Activated CD8-positive, alpha-beta memory T cell treated with anti-CD3 and anti-CD28 coated beads for 1 hour (primary cell): ENCODE measurements at places on chromosomes 13 and 19.

DNA sequence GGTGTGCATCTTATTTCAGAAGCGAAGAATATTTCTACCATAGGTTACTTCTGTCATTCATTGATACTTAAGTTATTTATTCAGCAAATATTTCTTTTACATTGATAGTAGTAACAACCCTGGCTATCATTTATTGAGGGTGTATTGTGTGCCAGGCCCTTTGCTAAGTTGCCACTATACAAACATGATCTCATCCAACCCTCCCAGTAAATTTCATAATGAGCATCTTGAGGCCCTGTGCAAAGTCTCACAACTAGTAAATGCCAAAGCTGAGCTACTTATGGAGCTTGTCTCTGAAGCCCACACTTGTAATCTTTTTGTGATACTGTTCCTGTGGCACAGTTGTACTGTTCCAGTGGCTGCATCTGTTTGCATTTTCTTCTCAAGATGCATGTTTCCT is 36.1 kb downstream of the RNASEH2B start:
- no peak for DNase-seq

- DNase-seq, result no peak
Observed at GRCh38 chr13:48344264-48344663, 40.7 kb downstream of the RB1 start.

GRCh38 chr13:19981685-19982238 is 23.2 kb downstream of the ZMYM2 start:
- no peak for DNase-seq

GRCh38 chr19:14474827-14475226 is 327 bp downstream of the PTGER1 start:
- DNase-seq, result no peak

DNA sequence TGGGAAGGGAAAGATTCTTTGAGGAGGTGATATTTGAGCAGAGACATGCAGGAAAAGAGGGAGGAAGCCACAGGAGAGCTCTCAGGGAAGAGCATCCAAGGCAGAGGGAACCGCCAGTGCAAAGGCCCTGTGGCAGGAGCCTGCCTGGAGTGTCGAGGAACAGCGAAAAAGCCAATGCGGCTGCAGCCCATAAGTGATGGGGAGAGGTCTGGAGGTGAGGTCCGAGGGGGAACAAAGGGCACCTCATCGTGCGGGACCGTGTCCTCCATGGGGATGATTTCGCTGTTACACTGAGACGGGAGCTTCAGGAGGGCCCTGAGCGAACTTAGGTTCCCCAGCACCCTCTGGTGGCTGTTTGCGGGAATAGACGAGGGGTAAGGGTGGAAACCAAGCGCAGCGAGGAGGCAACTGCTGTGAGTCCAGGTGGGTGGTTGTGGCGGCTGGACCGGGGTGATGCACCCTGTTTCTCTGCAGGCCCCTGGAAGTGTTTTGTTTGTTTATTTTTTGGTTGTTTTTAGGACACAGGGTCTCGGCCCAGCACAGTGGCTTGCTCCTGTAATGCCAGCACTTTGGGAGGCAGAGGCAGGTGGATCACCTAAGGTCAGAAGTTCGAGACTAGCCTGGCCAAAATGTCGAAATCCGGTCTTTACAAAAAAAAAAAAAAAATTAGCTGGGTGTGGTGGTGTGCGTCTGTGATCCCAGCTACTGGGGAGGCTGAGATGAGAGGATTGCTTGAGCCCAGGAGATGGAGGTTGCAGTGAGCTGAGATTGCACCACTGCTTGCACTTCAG is 5.9 kb upstream of the EHD2 start:
- peak; percentile 34 for DNase-seq

DNA sequence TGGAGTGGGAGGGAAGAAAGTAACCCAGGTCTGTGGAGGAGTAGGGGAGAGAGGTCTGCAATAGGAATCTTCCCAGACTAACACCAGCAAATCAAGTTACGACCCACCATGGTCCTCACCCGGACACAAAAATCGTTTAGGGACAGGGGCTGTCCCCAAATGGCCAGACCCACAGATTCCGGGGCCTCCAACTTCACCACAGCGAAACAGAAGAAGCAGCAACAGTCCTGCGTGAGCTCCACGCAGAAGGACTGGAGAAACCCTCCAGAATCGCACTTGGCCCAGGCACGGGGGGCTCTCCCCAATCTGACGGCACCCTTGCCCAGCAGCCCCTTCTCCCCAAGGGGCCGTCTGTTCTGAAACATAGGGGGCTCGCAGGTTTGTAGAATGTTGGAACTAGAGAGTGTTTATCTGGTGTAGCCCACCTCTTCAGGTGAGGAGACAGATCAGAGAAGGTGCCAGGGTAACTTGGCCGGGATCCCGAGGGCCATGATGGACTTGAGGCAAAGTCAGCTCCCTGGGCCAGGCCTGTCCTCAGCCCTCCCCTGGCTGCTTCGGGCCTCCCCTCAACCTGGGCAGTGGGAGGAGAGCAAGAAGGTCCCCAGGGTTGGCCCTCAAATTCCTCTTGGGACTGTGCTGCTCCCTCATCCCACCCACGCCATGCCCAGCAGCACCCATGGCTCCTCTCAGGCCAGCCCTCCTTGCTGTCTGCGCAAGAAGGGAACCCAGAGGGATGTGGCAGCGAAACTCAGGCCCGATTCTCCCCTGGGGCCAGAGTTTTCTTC is 82.5 kb upstream of the GPR183 start:
- DNase-seq, result no peak

DNA sequence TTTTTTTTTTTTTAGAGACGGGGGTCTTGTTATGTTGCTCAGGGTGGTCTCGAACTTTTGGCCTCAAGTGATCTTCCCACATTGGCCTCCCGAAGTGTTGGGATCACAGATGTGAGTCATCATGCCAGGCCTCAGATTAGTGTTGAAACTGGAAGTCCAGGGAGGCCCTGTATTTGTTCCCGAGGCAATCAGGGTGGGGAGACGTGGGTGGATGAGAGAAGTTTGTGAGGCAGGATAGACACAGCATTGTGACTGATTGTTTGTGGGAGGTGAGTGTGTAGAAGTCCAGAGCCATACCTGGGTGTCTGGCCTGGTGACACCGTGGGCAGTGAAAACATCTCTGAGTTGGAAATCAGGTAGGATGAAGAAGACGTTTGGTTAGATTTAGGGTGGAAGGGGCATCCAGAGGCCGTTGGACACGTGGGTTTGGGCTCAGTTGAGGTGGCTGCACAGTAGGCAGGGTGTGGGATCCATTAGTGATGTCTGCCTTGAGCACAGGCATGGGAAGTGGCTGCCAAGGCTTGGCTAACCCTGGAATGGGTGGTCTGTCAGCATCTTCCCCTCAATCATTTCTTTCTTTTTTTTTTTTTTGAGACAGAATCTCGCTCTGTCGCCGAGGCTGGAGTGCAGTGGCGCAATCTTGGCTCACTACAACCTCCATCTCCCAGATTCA is 12.4 kb downstream of the RTN2 start:
- no peak for DNase-seq

GRCh38 chr13:26050568-26051230 is 1.1 kb downstream of the SHISA2 start:
- no peak for DNase-seq

DNA sequence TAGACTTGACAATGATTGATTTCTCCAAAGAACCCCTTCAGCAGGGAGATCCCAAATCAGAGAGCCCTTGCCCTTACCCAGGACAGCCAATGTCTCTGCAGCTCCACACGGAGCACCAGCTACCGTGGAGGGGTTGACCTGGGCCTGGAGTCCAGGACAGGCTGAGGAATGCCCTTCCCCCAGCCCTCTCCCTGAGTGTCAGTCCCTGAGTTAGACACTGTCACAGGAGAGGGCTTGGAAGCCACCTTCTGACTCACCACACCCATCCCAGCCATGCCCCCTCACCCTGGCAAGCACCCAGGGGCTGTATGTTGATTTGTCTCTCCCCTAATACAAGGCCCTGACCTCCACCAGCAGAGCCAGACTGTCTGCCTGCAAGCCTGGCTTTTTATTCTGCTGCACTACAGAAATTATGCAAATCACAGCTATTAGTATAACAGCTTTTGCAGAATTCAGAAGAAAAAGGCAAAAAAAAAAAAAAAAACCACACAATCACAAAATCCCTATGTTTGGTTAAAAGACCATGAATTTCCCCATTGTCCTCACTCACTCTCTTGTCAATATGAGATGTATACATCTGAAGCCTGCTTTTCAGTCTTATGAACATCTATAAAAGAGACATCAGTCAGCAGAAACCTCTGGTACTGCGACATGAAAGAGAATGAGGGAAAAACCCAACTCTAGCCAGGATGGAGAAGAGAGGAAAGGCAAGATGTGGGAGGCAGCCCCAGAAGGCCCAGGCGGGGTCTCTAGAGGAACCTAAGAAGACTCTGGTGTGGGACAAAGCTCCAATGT is 240.7 kb downstream of the UQCRFS1 start:
- DNase-seq, result no peak

DNA sequence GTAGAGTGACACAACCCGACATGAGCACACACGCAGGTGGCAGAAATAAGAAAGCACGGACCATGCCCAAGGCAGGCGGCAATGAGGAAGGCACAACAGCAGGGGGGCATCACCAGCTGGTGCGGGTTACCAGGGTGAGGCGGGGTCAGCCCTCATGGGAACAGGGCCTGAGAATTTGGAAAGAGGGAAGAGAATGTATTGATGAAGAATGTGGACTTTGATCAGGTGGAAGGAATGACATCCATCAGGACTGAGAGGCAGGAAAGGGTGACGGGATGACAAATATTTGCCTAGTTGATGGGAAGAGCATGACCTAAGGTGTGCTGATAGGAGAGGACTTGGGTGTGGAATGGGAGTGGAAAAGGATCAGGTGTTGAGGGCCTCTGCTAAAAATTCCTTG is 177.5 kb downstream of the ABCC4 start:
- no peak for DNase-seq

DNA sequence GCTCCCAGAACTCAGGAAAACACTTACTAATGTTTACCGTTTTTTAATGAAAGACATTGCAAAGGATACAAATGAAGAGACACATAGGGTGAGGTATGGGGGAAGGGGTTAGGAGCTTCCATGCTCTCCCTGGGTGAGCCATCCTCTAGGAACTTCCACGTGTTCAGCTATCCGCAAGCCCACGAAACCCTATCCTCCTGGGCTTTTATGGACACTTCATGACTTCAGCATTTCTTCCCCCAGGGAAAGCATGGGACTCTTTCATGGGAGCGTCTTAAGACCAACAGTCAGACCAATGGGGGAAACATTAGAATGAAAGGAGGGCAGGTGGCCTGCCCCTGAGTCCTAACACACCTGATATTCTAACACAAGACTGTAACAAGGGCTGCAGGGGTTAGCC is 6.6 kb upstream of the ESD start:
- DNase-seq, result no peak

GRCh38 chr13:40656358-40656757 is 10.1 kb downstream of the FOXO1 start:
- DNase-seq, result no peak

DNA sequence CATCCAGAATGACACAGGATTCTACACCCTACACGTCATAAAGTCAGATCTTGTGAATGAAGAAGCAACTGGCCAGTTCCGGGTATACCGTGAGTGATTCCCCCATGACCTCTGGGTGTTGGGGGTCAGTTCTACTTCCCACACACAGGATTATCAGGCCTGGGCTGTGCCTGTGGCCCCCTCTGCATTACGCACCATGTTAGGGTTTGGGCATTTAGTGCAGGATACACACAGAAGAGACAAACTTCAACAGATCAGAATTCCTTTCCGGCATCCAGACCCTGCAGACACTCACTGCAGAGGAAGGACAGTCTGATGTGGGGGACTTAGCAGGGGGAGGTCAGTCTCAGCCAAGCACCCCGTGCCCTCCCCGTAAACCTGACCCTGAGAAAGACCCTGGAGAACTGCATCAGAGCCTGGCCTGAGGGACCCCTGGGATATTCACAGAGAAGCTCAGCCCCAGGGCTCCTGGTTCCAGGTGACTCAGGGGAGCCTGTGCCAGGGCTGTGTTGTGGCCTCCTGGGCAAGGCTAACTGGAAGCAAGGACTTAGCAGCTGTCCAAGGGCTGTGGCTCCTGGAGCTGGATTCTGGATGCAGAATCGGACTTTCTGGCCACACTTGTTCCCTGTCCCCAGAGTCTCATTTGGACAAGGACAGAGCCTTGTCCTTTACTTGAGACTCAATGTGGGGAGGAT is 1.7 kb downstream of the CEACAM5 start:
- no peak for DNase-seq

- DNase-seq, result no peak
Observed at GRCh38 chr19:51485960-51486660, 7.8 kb downstream of the CEACAM18 start.

DNA sequence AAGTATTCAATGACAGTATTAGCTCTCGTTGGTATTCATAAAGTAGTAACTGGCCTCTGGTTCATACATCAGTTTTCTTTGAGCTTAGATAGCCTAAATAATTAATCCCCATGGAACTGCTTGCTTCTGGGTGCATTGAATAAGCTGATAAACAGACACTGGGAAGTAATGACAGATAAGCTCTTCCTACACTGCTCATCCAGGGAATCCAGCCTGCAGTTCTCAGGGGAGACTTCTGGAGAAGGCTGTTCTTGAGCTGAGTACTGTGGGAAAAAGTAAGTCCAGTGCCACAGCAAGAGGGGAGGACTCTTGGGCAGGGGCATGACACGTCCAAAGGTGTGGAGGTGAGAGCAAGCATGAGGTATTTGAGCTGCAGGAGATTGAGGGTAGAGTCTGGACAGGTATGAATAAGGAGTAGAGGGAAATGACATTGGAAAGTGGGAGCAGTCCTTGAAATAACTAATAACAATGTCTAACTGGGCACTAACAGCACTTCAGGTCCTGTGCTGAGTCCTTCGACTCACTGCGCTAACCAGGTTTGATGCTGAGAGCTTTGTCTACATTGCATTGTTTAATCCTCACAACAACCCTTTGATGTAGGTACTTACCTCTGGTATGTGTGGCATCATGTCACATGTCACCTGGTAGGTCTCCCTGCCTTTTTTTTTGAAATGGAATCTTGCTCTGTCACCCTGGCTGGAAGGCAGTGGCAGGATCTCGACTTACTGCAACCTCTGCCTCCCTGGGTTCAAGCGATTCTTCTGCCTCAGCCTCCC is 7.2 kb downstream of the GARRE1 start:
- DNase-seq, result no peak

DNA sequence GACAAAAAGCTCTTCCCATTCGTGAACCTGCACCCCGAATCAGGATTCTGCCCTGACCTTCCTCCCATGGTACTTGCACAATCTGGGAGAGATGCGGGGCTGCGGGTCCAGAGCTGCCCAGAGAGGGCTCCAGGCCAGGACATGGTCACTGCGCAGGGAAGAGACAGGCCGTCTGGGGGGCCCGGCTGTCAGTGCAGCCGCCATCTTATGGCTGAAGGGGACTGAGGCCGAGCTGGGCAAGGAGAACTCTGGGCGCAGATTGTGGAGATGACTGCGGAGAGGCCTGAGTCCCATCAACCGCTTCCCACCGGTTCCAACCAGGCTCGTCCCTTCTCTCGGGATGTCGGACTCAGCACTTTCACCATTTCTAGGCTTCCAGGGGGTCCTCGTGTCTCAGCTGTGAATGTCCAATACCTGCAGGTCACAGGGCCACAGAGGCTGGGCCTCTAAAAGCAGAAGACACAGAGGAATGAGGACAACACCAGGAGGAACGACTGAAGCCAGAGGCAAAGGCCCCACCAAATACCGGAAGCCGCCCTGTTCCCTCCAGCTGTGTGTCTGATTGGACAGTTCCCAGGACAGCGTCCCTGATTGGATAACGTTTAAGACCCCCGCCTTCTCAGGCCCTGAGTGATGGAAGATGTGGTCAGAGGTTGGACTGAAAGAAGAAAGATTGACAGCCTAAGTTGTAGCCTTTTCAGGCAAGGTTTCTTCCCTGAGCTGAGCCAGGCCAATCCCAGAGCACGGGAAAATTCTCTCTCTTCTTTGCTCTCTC is 117.1 kb upstream of the ZNF91 start:
- no peak for DNase-seq

GRCh38 chr13:110419381-110419791 is 112.3 kb downstream of the COL4A2 start:
- DNase-seq, result no peak
